ENCODE measurements at places on chromosomes 1 and 21. TPM values are rescaled to one million over a fixed set of nuclear protein-coding genes. Genes with fewer than 3 reads are reported as not detected.

DNA sequence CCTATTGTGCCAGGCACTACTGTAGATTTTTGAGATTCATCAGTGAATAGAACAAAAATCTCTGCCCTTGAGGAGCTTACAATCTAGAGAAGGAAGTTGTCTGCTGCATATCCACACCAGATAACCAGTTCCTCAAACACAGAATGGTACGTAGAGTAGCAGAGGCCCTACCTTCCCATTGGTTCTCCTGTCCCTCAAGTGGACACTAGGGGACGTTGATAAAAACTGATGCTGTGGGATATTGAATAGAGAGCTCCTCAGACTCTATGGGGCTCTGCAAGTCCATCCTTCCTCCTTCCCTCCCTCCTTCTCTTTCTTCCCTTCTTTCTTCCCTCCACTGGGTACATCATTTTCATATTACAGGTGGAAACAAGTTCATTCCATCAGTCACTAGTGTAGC is 371.3 kb downstream of the PBX1 start:
- no peak for DNase-seq
- H3K36me3 ChIP-seq, result no peaks in the 10 kb centered on the region
- H3K4me3 ChIP-seq, result no peak overlapping the region
- H3K27ac ChIP-seq, result no peak overlapping the region

The DNMT3L gene
- total RNA-seq, result not detected

DNA sequence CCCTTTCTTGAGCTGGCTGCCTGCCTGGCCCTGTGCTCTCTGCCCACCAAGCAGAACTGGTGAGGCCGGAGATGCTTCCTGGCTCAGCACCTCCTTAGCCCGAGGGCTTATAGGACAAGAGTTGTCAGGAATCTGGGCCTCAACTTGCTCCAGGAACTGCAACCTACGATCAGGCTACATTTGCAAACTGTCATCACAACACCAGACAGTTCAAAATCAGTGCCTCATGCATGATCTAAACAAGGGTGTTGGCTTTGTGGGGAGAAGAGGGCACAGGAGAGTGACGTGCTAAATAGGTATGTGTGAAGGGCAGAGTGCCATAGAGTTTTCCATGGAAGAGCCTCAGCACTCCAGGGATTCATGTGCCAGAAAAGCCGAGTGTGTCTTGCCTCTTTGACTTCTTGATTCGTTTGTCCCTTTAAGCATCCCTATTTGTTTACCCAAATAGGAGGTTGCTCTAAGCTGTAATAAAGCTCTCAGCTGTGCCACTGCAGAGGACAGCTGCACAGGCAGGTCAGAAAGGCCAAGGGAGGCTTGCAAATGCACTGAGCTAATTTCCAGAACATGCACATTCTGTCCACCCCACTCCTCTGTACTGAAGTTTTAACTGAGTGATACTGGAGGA is 30.2 kb upstream of the NEK2 start:
- DNase-seq, result no peak
- no peak overlapping the region for H3K4me3 ChIP-seq
- no peaks in the 10 kb centered on the region for H3K4me1 ChIP-seq
- H3K27ac ChIP-seq, result no peak overlapping the region

The LEFTY2 gene
- total RNA-seq, result 0.70 TPM

The PSMD4 gene
- 109 TPM for total RNA-seq

- H3K4me3 ChIP-seq, result peak overlapping the region; percentile 69
- no peaks in the 10 kb centered on the region for H3K27me3 ChIP-seq
- H3K36me3 ChIP-seq, result no peaks in the 10 kb centered on the region
- H3K27ac ChIP-seq, result peak overlapping the region; percentile 91
Observed at GRCh38 chr1:205630241-205630640, 1.6 kb downstream of the ELK4 start.

The TMPRSS3 gene
- total RNA-seq, result 2.4 TPM

DNA sequence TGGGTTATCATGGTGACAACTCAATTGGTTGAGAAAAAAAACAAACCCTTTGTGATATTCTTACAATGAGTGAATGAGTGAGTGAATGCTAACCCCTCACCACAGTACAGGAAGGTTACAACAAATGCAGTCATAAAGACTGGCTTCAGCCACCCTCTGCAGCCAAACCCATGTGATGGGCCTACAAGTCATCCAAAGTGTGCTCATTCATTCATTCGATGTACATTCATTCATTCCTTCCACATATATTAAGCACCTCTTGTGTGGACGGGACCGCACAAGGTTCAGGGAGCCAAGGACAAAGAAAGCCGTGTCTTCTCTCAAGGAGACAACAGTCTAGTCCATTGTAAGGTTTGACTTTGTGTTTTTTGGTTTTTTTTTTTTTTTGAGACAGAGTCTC is 49.4 kb downstream of the WDR4 start:
- DNase-seq, result peak; percentile 52
- peaks cover 7% of the 10 kb centered on the region for H3K27me3 ChIP-seq
- no peak overlapping the region for H3K27ac ChIP-seq

GRCh38 chr1:224587051-224587450 is 29.1 kb upstream of the CNIH3 start:
- H3K27me3 ChIP-seq, result no peaks in the 10 kb centered on the region
- no peak overlapping the region for H3K4me3 ChIP-seq
- H3K36me3 ChIP-seq, result no peaks in the 10 kb centered on the region
- no peaks in the 10 kb centered on the region for H3K4me1 ChIP-seq

The OLIG2 gene
- not detected for total RNA-seq

The NT5C1A gene
- total RNA-seq, result 24.6 TPM

GRCh38 chr1:208132287-208132882 is 111.8 kb downstream of the PLXNA2 start:
- peak; percentile 77 for DNase-seq
- H3K4me3 ChIP-seq, result no peak overlapping the region
- no peaks in the 10 kb centered on the region for H3K36me3 ChIP-seq
- no peaks in the 10 kb centered on the region for H3K4me1 ChIP-seq

GRCh38 chr1:51833700-51834099 is 44.8 kb downstream of the NRDC start:
- no peak overlapping the region for H3K4me3 ChIP-seq
- peaks cover 22% of the 10 kb centered on the region for H3K36me3 ChIP-seq
- DNase-seq, result no peak
- no peak overlapping the region for H3K27ac ChIP-seq
- no peaks in the 10 kb centered on the region for H3K4me1 ChIP-seq

DNA sequence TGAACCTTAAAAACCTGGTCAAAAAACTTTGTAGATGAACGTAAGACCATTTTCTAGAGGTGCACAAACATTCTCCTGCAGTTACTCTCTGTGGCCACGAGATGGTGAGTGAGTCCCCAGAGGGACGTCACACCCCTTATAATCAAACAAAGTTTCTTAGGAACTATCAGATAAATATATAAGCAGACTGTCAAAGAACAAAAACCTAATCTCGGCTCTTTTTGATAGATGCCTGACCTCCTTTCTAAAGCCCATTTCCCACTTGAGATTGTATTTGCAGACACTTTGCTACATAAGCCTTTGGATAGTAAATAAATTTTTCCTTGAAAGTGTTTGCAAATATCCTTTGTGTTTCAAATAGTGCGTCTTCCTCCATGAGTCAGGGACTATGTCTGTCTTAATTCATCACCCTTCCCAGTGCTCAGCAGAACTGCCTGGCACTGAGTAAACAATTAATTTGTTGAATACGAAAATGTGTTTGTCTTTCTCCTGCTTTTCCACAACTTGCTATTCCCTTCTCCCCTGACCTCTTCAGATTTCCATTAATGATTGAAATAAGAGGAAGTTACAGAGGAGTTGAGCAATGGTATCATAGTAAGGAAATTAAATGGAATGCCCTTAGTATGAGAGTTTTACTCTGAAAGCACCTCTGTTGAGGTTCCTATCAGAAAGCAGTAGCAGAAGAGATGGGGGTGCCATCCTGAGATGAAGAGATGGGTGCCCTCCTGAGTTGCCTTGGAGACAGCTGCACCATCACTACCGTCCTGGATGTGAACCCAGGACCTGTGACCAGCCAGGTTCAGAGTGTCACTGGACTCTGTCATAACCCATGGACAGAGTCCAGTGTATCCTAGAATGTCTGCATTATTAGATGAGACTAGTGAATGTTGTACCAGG is 57.8 kb upstream of the RAVER2 start:
- H3K27me3 ChIP-seq, result no peaks in the 10 kb centered on the region
- no peak for DNase-seq
- H3K27ac ChIP-seq, result no peak overlapping the region
